Left forelimb (tissue), 1 donor: ENCODE measurements at places on chromosomes 2 and 18.
A peak's percentile ranks its signal among the peaks of the same experiment; 100 is the strongest.

DNA sequence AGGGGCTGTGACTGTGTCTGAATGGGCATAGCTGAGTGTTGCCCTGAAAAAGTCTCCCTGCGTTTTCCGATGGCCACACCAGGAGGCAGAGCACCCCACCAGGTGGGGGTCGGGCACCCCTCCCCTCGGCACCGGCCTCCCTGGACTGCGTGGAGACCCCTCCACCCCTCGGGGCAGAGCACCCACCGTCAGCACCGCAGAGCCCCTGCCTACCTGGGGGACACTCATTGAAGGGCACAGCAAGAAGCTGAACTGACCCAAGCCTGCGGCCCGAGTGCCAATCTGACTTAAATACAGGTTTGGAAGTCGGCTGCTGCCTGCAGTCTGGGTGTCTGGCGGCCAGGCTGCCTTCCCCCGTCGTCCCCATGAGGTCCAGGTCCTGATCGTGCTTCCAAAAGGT lies 69.9 kb downstream of the KCNG2 start:
- DNase-seq = peak; percentile 31

DNA sequence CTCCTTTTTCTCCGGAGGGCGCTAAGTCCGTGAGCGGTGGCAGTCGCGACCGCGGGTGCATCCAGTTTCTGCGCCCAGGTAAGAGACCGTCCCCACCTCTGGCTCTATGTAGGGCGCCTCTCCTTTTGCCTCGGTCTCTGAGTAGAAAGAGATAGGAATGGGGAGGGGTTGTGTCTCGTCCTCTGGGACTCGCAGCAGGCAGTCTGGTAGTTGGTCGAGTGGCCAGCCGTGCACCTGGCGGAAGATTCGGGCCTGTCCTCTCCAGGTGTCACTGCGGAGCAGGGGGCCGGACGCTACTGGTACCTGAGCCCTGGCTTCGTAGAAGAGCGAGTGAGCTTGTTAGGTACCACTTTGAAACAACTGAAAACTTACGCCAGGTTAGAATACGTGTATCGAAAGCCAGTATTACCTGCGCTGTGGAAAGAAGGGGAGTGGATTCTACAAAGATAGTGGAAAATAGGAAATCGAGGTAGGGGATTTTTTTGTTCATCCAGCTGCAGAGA lies 403 bp downstream of the MAP2 start:
- DNase-seq = no peak

DNA sequence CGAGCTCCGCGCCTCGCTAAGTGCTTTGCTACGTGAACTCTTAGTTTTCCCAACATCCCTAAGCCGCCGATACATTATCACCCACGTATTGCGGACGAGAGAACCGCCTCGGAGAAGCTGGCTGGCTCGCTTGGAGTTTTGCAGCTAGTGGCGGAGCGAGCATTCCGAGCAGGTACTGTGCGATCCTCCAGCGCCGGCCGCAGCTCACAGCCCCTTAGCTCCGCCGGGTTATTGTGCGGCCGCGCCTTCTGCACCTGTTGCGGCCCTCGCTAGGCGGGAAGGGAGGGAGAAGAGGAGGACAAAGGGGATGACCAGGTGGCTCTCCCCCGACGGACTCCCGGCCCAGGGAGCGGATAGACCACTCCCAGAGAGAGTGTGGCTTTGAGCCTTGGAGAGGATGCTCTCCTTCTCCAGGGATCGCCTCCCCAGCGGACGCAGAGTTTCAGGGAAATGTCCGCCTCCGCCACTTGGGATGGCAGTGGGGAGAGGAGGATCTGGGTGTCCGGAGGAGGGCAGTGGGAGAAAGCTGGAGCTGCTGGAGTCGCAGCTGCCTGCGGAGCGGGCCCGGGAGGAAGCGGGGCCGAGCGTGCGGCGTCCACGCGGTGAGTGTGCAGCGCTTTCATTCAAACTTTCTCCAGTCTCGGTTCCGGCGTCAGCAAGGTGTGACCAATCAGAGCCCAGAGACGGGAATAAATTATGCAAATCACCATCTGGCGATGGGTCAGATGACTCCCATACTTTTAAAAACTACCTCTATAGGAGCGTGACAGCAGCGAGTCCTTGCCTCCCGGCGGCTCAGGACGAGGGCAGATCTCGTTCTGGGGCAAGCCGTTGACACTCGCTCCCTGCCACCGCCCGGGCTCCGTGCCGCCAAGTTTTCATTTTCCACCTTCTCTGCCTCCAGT lies at the start of gene LIPG:
TSS of gene LIPG (plus strand) at position 769 of the 905 bp plus-strand sequence. CDS start 252 bp downstream, outside the sequence.
- peak; percentile 71 for DNase-seq

DNA sequence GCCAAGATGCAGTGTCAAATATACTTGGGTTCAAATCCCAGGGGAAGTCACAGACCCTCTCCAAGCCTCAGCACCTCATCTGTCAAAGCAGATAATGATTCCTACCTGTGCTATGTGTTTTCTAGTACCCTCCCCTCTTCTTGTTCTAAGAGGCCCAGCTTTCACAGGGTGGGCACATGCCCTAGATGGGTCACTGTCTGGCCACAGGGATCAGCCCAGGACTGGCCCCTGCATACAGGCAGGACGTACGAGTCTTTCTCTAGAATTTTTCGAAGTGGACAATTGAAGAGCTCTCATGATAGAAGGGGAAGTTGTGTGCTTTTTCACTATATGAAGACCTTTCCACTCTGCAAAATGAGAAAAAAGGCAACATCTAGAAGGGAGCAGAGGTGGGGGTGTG lies 22.2 kb downstream of the ARL4C start:
- DNase-seq = no peak

- no peak for DNase-seq
Observed at GRCh38 chr2:148642891-148643416, 1.6 kb upstream of the EPC2 start.

DNA sequence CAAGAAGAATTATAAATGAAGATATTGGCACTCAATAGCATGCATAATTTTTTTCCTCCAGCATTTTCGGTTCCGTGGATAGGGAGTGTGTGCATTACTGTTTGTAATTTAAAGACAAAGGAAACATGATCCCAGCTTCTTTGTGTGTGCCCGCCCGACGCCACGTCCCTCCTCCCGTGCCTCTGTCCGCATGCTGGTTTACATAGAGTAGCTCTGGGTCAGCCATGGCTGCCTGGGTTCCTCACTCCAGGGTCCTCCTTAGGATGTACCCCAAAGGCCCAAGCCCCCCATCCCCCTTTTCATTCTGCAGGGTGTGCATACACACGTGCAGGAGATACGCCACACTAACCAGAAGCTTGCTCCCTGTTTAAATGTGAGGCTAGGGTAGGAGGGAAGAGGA lies 214.7 kb downstream of the KLHL29 start:
- DNase-seq = no peak

GRCh38 chr2:32633040-32633439 lies 5.2 kb downstream of the TTC27 start:
- no peak for DNase-seq

GRCh38 chr18:79774111-79774510 lies 23.6 kb upstream of the KCNG2 start:
- DNase-seq = no peak

DNA sequence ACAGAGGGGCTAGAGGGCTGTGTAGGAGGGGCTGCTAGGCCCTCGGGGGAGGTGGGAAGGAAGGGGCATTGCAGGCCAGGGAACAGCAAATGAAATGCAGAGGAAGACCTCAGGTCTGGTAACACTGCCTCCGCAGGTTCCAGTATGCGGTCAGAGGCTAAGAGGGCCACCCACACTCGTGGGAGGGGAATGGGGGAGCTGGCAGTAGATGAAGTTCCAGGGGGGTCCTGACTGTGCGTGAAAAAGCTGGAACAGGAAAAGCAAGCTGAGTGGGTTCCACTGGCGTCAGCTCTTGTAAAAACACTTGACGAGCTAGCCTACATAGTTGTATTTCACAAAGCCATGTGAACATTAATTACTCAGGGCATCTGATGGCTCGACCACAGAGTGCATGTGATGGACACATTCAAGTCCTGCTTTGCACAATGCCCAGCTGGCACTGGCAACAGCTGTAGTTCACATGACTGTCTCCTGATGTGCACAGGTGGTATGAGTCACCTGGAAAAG lies 29.0 kb upstream of the PTPN4 start:
- no peak for DNase-seq

DNA sequence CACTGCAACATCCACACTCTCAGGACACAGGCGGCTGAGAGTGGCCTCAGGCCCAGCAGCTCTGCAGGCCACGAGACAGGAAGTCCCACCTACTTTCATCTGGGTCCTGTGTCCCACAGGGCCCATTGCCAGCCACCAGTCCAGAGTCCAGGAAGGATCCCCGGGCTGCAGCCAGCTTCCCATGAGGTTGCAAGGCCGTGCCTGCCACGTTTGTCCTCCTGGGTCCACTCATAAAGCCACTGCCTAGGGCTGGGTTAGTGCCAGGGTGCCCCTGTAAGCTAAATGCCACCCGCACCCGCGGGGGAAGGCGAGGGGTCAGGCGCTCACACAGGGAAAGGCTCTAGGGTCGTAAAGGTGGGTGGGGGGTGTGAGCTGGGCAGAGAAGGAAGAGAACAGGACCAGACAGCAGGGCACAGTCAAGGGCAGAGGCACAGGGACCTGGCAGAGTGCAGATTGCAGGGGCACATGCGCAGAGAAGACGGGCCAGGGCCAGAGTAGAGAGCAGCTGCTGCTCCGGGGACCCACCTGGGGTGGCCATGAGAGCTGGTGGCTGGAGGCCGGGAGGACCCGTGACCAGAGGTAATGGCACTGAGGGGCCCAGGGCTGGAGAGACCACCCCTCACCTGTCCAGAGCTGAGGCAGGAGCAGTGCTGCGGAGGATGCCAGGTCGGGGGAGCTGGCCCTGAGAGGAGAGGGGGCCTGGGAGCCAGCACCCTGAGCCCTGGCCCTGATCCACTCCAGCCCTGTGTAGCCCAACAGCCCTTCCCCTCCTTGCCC lies 8.0 kb downstream of the AGXT start:
- no peak for DNase-seq

- no peak for DNase-seq
Observed at GRCh38 chr2:82260521-82260920, 1956.0 kb upstream of the LRRTM1 start.

GRCh38 chr18:45488645-45489044 lies 126.6 kb upstream of the SLC14A2 start:
- DNase-seq = no peak

DNA sequence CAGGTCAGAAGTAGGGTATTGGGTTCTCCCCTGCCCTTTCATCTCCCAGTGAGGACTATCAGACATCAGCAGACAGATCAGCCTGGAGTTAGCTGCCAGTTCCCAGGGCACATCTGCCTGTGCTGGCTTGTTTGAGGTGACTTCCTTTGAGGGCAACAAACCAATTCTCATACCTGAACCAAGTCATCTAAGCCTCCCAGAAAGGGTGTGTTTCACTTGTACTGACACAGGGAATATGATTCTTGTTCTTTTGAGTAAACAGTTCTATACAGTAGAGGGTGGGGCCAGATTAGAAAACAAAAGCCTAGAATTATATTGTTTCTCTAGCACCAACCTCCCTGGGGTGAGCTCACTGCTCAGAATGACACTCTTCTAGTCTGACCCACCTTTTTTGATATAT lies 591.9 kb downstream of the SLC4A3 start:
- no peak for DNase-seq

GRCh38 chr2:160132761-160133160 lies 67.3 kb downstream of the ITGB6 start:
- no peak for DNase-seq

GRCh38 chr2:112881217-112881985 lies 29.6 kb upstream of the IL37 start:
- no peak for DNase-seq
